NCI-H1092 (cell line): ENCODE measurements at places on chromosomes 2 and 18.
A peak's percentile ranks its signal among the peaks of the same experiment; 100 is the strongest.

DNA sequence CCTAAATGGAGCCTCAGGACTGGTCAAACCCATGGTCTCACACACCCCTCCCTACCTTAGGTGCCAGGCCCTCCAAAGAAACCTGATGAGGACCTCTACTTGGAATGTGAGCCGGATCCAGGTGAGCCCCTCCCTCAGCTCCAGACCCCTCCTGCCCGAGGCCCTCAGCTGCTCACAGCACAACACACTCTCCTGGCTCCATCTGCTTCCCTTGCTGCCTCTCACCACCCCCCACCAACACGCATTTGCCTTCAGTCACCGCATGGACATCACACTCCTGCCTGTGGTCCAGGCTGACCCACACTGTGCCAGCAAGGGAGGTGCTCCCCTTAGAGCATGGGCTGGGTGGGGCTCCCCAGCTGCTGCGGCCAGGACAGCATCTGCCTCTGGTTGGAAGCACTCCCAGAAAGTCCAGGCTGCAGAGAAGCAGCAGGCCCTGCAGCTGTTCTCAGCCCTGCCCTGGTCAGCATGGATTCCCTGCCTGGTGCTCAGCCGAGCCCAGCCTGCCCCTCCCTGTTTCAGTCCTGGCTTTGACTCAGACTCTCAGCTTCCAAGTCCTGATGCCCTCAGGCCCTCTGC is 15.1 kb downstream of the SH2D6 start:
- peak; percentile 56 for DNase-seq

DNA sequence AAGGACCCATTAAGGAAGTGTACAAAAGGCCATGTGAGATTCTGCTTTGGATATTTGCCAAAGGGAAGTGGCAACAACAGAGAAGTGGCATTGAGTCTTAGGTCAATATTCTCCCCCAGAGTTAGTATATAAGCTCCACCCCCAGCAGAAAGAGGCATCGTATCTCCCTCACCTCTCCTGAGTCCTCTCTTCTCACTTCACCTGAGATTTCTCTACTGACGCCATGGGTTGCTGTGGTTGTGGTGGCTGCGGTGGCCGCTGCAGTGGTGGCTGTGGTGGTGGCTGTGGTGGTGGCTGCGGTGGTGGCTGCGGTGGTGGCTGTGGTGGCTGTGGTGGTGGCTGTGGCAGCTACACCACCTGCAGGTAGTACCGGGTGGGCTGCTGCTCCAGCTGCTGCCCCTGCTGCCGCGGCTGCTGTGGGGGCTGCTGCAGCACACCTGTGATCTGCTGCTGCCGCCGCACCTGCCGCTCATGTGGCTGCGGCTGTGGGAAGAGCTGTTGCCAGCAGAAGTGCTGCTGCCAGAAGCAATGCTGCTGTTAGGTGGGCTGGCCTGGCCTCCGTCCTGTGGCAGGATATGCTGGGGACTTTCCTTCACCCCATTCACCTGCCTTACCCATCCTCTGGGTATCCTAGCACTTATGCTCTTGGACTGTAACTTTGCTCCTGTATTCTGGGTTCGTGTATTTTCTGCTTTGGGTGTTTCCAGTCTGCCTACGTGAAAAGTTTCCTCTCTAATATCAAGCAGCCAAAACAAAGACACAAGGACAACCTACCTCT is 5.9 kb downstream of the SCYGR3 start:
- DNase-seq: no peak

DNA sequence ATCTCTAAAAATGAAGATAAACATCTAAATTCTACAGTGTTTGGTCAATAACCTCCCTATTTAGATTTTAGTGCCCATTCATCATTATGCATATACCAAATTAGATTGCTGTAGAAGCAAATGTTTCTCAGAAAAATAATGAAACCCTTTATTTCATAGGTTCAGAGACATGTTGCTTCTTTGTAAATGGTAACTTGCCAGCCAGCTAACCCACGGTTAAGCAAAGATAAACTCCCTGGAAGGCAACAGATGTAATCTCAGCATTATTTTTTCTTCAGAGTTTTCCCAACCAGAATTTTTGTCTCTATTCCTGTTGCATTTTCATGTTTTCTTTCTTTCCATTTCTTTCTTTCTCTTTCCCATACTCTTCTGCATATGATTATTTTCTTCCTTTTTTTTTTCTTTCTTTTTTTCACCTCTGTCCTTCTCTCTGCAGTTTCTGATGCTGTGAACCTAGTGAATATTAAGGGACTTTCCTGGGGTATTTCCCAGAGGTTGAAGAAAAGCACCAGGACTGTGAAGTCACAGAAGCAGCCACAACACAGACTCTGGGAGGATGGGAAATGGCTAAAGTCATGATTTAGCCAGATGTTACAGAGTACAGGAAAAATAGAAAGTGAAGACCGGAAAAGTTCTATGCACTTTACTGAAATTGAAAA is 50.0 kb upstream of the DSG1 start:
- no peak for DNase-seq

GRCh38 chr2:19676770-19677169 is 225.0 kb downstream of the TTC32 start:
- no peak for DNase-seq

DNA sequence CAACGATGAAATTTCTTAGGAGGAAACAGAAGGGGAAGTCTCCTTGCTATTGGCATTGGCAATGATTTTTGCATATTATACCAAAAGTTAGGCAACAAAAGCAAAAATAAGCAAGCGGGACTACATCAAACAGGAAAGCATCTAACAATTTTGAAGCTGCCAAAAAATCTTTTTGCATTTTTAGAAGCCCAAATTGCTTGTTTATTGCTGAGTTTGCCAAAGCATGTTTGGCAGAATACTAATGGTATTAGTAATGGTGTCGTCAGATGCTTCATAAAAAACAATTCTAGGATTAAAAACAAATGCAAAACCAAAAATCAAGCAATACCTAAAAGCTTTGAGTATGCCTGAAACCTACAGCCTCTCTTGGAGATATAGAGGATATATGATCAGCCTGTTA is 80.0 kb downstream of the GALR1 start:
- DNase-seq: no peak

GRCh38 chr2:60058781-60059180 is 494.7 kb downstream of the BCL11A start:
- DNase-seq: no peak

GRCh38 chr2:196399722-196400691 is 228.6 kb upstream of the STK17B start:
- no peak for DNase-seq
